ENCODE measurements at places on chromosomes 11 and 22.

DNA sequence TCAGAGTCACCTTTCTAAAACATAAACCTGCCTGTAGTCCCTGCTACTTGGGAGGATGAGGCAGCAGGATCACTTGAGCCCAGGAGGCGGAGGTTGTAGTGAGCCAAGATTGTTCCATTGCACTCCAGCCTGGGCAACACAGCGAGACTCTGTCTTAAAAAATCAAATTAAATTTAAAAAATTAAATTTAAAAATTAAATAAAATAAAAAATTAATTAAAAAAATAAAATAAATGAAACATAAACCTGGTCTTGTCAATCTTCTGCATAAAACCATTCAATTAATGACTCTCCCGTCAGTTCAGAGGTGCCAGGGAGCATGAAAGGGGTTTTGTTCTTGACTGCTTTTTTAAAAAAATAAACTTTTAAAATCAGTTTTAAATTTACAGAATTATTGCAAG lies 48.6 kb downstream of the CCDC83 start:
- DNase-seq: no peak

- no peak for DNase-seq
Observed at GRCh38 chr11:76076749-76077148, 129.6 kb downstream of the WNT11 start.

DNA sequence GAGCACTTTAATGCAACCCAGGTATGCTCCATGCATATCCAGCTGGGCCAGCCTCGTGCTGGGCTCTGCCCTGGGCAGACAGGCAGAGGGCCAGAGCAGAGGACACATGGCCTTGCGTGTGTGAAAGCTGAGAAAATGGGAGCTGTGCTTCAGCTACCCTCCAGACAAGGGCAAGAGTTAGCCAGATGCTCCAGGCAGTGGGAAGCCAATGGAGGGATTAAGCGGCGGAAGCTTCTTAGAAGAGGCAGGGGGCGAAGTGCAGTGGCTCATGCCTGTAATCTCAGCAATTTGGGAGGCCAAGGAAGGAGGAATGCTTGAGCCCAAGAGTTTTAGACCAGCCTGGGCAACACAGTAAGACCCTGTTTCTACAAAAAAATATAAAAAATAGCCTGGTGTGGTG lies 9.8 kb upstream of the ARHGEF17 start:
- DNase-seq: no peak

DNA sequence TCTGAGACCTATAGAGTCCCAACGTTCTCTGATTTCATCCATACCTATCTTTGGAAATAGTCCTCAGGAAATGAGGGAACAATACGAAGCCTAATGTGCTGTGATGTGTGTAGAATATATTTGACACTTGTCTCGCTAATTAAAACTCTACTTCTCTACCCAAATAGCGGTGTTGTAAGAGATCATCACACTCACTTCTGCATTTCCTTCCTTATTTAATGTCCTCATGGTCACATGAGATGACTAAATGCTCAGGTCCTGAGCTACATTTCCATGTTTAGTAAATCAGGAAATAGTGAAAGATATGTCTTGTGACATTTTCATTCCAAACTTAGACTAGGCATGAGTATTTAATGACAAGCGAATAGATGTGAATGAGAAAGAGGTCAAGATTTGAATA lies 112.3 kb downstream of the MAML2 start:
- DNase-seq: no peak

- DNase-seq: no peak
Observed at GRCh38 chr11:127226949-127227348, 226.4 kb upstream of the KIRREL3 start.

GRCh38 chr11:119100994-119101758 lies 477 bp downstream of the DPAGT1 start:
- no peak for DNase-seq

- no peak for DNase-seq
Observed at GRCh38 chr22:27684901-27685300, 116.7 kb downstream of the MN1 start.

DNA sequence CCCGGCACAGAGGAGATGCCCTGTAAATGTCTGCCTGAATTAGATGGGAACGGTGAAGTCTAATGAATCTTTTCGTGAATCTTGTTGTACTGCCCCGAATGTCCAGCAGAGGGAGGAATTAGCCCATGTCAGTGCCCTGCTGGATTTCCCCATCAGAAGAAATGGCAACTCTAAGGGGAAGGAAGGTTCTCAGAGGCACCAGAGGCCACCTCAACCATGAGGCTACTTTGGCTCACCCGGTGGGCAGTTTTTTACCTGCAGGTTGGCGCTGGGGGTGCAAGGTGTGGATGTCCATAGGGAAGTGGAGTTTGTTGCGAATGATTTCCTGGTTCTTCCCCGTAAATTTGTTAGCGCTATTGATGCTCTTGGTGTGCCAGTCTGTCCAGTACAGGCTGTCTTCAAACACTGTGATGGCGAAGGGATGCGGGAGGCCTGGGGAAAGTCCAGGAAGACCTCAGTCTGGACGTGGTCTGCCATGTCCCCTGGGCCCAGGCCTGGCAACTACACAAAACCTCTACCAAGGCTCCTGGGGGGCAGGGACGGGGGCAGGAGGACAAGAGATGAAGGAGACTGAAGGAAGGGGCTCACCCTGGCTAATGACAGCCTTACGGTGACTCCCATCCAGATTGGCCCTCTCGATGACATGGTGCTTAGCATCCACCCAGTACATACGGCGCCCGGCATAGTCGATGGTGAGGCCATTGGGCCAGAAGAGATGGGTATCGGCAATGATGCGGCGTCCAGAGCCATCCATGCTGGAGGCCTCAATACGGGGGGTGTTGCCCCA lies 28.5 kb downstream of the LRP4 start:
- peak; percentile 67 for DNase-seq

GRCh38 chr11:99069856-99070444 lies 49.2 kb downstream of the CNTN5 start:
- DNase-seq: no peak

- no peak for DNase-seq
Observed at GRCh38 chr11:32262367-32262766, 171.5 kb downstream of the RCN1 start.

DNA sequence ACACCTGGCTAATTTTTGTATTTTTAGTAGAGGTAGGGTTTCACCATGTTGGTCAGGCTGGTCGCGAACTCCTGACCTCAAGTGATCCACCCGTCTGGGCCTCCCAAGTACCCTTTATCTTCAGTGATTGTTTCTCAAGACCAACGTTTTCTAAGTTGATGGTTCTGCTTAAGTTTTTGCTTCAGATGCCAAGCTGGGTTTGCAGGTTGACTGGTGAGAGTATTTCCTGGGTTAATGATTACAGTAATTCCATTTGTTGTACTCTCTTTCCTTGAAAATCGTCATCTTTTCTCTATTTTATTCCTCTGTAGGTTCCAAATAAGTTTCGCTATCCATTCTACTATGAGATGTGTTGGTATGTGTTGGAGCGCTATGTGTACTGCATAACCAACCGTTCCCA lies 38.5 kb upstream of the GRK2 start:
- no peak for DNase-seq

DNA sequence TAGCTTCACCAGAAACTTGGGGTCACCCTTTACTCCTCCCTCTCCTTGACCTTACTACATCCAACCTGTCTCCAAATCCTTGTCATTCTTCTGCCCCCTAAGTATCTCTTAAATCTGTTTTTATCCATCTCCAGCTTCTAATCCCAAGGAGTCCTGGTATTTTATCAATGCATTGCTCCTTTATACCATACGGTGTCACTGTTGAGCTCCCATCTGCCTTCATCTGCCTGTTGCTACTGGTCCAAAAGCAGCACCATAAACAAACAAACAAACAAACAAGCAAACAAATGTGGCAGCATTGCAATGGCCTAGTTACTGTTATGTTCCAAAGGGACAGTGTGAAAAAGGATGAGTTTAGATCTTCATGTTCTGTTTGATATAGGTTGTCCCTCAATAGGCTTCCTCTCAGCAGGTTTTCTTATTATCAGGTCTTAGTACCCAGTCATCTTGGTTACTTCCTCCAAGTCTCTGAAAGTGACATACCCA lies 34.2 kb downstream of the DNHD1 start:
- DNase-seq: no peak
